ENCODE measurements at places on chromosomes 7 and 10.

- DNase-seq, result no peak
Observed at GRCh38 chr10:108638225-108638624, 1285.1 kb downstream of the XPNPEP1 start.

GRCh38 chr10:3106928-3107425, 39.6 kb downstream of the PFKP start:
- DNase-seq, result no peak

DNA sequence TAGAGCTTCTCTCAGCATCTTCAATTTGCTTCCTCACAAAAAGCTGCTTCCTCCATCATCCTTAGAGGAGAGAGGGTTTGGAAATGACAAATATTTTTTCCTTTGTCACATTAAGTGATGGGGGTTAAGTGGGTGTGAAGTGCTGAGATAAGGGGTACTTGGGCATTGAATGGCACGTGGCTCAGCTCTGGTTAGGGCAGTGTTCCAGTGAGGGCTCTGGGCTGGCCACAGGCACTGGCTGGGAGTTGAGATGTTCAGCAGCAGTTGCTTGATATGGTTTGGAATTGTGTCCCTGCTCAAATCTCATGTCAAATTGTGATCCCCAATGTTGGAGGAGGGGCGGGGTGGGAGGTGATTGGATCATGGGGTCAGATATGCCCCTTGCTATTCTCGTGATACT, 33.7 kb upstream of the CHCHD3 start:
- DNase-seq, result no peak

- DNase-seq, result no peak
Observed at GRCh38 chr10:124065382-124066125, 27.8 kb downstream of the CHST15 start.

DNA sequence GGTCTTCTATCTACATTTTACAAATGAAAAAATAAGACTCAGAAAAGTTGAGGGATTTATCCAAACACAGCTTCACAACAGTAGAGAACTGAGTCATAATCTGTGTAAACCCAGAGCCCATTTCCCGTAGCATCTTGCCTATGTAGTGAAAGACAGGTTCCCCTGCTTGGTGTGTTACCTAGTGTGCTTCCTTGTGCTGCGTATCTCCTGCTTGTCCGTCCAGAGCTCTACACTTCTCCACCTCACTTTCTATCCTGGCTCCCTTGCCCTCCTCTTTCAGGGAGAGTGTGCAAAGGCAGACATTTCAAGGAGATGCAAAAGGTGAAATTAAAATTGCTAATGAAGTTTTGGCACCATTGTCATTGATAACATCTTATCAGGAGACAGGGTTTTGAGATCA, 1.4 kb upstream of the ASNS start:
- no peak for DNase-seq

GRCh38 chr7:71229699-71230098, 97.8 kb downstream of the GALNT17 start:
- no peak for DNase-seq

GRCh38 chr7:47730142-47730541, 148.2 kb upstream of the TNS3 start:
- DNase-seq, result no peak

- no peak for DNase-seq
Observed at GRCh38 chr7:129855234-129855673, 97.5 kb downstream of the UBE2H start.

DNA sequence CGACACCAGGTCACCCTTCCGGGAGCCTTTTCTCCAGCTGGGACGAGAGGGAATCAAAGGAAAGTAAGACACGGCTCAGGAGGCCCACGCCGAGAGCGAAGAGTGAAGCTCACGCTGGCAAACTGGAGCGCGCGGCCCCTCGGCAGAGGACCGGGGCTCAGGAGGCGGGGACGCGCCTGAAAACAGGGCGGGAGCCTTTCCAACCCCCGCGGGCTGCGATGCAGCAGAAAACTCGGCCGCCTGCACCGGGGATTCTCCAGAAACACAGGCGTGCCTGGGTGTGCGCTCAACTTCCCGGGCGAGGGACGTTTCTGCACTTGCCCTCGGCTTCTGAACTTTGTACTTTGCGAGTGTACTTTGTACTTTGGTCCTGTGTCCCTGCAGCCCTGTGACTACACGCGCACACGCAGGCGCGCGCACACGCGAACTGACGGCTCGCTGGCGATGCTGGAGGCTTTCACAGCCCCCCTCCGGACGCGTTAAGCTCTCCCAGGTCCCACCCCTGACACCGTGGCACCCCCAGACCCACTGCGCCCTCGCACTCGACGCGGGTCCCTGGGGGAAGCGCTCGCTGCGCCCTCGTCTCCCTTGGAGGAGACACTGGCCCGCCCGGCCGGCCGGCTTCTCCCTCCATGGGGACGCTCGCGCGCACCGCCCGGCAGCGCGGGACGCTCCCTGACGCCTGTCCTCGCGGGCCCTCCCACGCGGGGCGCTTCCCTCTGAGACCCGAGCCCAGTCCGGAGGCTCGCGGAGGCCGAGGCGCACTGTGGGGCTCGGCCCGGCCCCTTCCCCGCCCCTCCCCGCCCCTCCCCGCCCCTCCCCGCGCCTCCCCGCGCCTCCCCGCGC, 588 bp upstream of the PAOX start:
- peak; percentile 21 for DNase-seq

DNA sequence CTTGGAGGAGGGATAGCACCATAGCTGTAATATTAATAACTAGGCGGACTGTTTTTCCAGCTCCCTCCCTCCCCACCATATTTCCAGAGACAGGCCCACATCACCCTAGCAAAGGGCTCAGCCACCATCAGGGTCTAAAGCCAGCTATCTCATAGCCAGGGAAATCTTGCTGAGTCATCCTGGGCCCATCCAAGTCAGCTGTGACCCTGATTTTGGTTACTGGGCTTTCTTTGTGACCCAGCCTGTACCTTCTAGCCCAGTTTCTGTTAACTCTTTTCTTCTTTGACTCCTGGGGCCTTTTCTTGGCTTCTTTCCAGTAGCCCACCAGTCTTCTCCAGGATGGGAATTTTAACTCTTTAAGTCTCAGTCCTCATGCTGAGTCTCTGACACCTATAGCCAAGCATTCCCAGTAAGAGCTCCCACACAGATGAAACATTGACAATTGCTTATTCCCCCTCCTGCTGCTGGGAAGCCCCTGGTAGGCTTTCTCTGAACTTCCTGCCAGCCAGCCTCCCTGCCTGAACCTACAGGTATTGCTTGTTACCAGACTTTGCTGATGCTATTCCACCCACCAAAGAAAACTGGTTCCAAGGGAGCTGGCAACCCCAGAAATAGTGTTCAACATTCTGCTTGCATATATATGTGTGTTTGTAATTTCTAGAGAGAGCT, 34.8 kb upstream of the ADO start:
- no peak for DNase-seq

- no peak for DNase-seq
Observed at GRCh38 chr10:98910048-98910447, 325.6 kb downstream of the HPSE2 start.

GRCh38 chr7:130831817-130832481, 97.9 kb upstream of the KLF14 start:
- DNase-seq, result peak; percentile 2

DNA sequence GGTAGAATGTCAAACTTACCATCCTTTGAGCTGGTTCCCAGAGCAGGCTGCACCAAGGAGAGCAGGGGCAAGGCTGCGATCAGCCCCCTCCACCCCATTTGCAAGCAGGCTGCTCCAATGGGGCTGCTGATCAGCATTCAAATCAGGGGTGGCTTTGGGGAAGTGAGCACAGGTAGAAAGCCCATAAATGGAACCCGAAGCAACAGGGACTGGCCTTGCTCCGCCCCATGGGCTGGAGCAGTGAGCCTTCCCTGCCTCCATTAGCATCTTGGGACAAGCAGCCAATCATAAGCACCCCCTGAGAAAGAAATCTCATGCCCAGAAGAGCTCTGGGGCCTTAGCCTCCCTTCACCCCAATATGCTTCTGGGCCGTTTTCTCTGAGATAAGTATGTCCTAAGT, 4.0 kb upstream of the PKD1L1 start:
- DNase-seq, result no peak

GRCh38 chr7:105905910-105906568, 29.6 kb upstream of the ATXN7L1 start:
- no peak for DNase-seq

DNA sequence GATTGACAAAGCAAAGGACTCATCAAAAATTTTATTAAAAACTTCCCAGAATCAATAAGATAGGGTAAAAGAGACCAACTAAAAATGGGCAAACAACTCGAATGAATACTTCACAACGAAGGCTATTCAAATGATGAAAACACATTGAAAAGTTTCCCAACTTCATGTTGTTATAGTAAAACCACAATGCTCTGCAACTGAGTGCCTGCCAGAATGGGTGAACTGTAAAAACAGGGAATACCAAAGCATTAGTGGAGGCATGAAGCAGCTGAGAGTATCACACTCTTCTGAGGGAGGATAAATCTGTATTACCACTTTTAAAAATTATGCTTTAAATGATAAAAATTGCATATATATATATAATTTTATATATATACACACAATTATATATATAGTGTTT, 1214.7 kb downstream of the SORCS3 start:
- DNase-seq, result no peak

DNA sequence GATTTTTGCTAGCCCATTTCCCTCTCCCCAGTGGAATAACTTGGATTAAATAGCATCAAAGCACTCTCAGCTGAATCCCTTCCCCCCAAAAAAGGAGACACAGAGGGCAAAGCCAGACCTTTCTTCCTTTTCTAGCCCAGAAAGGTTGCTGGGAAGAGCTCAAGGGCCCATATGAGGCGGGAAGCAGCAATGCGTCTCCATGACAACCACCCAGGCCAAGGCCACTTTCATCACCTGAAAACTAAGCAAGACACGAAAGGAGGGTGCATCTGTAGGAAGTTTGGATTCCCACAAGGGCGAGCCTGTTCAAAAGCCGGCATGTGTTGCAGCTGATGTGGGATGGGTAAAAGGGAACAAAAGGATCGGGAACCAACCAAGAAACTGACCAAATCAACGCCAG, 229.1 kb downstream of the PLXNA4 start:
- DNase-seq, result no peak

GRCh38 chr10:63064706-63065105, 68.4 kb upstream of the NRBF2 start:
- no peak for DNase-seq

- DNase-seq, result no peak
Observed at GRCh38 chr10:24872790-24873182, 79.6 kb downstream of the PRTFDC1 start.

GRCh38 chr7:19117091-19117869, at the start of gene TWIST1:
TSS of gene TWIST1 (minus strand) at chr7:19117636. CDS start at chr7:19117321, 315 bp downstream.
- peak; percentile 20 for DNase-seq

DNA sequence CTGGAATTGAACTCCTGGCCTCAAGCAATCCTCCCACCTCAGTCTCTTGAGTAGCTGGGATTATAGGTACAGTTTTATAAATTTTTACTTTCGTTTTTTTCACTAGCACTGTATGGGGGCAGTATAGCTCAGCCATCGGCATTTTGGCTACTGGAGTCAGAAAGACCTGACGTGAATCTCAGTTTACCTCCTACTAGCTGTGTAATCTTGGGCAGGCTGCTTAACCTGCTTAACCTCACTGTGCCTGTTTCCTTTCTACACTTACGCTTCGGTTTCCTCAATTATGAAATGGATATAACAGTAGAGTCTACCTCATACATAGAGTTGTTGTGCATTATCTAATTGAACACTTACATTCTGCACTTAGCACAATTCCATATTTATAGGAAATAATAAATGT, 16.7 kb downstream of the STN1 start:
- DNase-seq, result no peak

DNA sequence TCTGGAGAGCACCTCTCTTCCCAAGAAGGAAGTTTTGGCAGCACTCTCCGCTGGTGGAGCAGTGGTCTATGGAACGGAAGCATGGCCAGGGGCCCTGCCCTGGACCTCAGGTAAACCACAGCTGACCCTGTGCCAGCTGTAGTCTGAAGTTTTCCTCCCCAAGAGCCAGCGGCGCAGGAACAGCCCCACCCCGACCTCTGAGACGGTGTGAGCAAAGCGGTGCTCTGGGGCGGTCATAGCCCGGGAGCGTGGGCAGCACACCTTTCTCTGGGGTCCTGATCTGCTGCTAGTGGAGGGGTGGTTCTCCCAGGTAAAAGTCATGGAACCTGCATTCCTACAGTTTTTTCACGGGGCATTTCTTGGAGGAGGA, 52.6 kb downstream of the TSPAN15 start:
- no peak for DNase-seq

DNA sequence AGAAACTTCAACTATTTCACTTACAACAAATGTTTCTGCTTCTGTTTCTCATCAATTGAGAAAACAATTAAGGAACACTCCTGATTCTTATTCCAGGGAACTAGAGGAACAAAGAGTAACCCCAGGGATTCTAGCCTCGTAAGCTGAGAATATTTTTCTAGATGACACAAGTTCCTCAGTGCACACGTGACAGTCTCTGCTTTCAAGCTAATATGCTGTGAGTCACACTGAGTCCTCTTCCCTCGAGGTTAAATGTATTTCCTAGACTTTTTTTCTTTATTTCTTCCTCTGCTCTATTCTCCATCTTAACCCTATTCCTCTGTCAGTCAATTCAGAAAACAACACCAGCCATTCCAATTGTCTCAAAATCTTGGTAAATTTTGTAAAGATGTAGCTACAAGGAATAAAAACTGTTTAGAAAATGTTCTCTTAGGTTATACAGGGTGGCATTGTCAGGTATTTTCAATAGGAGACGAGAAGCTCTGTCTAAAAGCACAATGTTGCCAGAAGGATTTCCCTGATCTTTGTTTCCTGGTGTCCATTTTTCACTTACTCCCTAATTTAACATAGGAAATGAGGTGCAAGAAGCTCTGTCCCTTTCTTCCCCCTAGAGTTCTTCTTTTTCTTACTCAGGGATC, 5.8 kb upstream of the C1GALT1 start:
- no peak for DNase-seq

- DNase-seq, result no peak
Observed at GRCh38 chr10:86673827-86674581, 5.7 kb downstream of the LDB3 start.

DNA sequence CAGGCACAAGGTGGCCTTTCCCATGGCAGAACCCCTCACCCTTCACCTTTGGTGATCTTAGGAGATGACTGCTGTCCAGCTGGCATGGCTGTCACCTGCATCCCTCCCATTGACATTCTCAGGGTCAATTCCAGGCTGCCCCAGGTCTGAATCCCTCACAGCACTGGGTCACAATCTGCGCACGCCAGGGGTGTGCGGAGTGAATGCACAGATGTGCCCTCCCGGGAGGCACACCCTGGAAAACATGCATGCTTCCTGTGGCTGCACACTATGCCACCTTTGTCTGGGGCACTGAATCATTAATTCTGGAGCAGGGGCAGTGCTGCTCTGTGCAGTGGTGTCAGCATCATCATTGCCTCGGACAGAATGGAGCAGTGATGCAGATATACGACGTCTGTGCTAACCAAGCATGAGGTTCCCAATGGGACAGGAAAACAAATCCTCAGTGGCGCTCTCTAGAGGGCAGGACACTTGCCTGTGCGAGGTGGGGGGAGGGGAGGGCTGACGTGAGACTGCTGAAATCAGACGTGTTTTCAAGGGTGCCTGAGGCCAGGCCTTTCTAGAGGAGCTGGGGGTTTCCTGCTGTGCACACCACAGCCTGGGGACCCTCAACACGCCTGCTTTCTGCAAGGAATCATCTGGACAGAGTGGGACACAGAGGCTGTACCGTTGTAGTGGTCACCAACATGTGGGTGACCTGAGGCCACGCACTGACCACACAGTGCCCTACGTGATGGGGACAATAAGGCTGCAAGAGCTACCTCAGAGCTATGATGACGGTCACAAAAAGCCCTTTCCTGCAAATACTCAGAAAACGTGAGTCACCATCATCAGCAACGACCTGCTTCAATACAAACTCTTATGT, 77.9 kb downstream of the HIPK2 start:
- no peak for DNase-seq

All from NCI-H1105 (cell line).